ENCODE measurements at places on chromosomes 7 and 10.

- DNase-seq = no peak
Observed at GRCh38 chr7:126972571-126972970, 280.2 kb downstream of the GRM8 start.

- DNase-seq = no peak
Observed at GRCh38 chr10:122161795-122162194, 109.3 kb upstream of the BTBD16 start.

DNA sequence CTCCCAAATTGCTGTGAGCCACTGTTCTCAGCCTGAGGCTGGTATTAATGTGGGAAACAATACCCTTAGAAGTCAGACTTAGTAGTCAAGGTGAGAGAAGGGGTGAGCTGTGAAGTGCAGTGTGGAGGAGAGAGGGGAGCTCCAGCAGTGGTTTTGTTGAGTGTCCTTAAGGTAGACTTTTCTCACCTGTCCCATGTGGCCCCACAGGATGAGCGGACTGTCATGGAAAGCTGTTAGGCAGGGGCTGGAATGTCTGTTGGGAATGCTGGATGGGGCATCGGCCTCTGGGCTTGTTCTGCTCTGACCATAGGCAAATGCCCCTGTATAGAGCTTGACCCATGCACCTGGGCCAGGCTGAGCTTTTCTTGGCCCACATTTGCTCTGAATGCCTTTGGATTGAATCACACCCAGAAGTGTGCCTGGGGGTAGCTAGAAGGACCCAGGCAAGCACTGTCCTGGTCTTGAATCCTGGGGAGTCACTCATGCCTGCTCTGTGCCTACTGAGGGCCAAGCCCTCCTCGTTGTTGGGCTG lies 36.3 kb upstream of the SH2D4B start:
- no peak for DNase-seq

GRCh38 chr10:102398172-102399020 lies 2.9 kb downstream of the NFKB2 start:
- no peak for DNase-seq

DNA sequence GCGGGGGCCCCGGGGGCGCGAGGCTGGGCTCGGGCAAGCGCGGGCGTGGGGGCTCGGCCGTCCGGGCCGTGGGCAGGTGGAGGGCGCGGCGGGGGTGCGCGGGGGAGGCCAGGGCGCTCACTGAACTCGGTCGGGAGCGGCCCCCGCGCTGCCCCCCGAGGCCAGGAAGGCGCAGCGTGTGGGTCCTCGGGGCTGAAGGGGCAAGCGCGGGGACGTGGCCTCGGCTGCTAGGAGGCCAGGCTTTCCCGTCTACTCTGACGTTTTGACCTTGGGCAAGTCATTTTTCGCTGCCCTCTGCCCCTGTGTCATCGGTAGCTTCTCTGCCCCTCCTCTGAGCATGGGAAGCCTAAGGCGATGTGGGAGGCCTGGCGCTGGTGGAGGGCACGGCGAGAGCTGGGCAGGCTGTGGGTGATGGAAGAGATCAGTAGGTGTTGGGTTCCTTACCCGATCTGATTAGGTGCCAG lies 441 bp downstream of the FBH1 start:
- DNase-seq = no peak

DNA sequence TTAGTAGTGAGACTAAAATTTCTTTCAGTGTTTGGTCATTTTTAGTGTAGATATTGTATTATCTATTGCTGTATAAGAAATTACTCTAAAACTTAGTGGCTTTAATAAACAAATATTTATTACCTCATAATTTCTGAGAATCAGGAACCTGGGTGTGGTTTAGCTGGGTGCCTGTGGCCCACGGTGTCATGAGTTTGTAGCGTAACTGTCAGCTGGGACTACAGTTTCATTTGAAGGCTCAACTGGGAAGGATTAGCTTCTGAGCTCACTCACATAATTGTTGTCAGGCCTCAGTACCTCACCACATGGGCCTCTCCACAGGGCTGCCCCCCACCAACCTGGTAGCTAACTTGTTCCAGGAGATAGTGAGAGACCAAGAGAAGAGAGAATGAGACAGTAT lies 98.5 kb downstream of the SRI start:
- DNase-seq = no peak
